ENCODE measurements at places on chromosomes 6 and 20.

DNA sequence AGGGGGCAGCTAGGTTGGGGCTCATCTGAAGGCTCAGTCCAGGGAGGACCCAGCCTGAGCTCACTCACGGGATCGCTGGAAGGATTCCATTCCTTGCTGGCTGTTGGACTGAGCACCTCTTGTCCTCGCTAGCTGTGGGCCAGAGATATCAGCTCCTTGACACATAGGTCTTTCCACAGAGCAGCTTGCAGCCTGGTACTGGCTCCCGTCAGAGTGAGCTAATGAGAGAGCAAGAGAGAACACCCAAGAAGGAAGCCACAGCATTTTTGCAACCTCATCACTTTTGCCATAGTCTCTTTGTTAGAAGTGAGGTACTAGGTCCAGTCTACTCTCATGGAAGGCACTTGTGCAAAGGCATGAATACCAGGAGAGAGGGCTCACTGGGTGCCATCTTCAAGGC, 179.9 kb downstream of the CDC5L start:
- DNase-seq: peak; percentile 68

GRCh38 chr6:39979461-39980328, 45.4 kb upstream of the MOCS1 start:
- DNase-seq: no peak

GRCh38 chr6:145257704-145258103, 477.6 kb downstream of the EPM2A start:
- DNase-seq: no peak

GRCh38 chr6:153038378-153039057, 36.0 kb upstream of the MTRF1L start:
- DNase-seq: no peak

GRCh38 chr20:60512443-60512842, 554.2 kb downstream of the CDH26 start:
- DNase-seq: no peak

GRCh38 chr20:45044084-45044573, 56.8 kb downstream of the KCNS1 start:
- peak; percentile 78 for DNase-seq

GRCh38 chr6:6230286-6230685, 90.2 kb downstream of the F13A1 start:
- no peak for DNase-seq

- no peak for DNase-seq
These were observed 1.3 kb upstream of the TAPBP start for GRCh38 chr6:33314943-33315792.

DNA sequence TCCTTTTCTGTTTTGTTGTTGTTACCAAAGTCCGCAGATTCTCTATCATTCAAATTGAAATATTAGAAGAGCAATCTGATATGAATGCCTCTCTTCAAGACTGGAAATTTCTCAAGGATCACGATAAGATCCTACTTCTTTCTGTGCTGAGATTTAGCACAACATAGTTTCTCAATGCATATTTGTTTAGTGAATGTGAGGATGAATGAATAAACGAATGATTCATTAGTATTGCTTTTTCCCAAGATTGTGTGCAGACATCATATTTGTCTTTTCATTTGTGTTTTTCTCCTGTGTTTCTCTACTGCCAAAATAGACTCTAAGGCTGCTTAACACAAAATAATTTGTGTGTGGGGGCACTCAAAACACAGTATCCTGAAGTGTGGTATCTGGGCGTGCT, 862.7 kb upstream of the MAP3K7 start:
- DNase-seq: no peak

DNA sequence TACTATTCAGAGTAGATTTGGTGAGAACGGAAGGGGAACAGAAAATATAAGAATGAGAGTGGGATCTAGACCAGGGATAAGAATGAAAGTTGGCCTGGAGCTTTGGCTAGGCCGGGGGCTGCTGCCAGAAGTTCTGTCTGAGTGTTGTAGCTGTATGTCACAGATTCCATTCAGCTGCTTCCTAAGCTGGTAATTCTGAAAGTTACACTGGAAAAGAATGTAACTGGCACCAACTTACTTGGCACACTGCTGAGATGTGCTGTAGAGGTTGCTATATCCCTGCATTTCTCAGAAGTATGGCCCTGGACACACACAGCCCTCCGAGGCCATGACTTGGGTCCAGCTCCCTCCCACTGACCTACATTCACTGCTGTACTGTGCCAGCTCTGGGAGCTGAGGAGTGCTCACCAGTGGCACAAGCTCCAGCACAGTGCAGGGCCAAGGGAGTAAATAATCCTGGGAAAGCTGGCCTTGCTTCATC, 25.8 kb upstream of the TMEM217 start:
- DNase-seq: no peak

- no peak for DNase-seq
These were observed 126.3 kb downstream of the PRND start for GRCh38 chr20:4848041-4848440.

DNA sequence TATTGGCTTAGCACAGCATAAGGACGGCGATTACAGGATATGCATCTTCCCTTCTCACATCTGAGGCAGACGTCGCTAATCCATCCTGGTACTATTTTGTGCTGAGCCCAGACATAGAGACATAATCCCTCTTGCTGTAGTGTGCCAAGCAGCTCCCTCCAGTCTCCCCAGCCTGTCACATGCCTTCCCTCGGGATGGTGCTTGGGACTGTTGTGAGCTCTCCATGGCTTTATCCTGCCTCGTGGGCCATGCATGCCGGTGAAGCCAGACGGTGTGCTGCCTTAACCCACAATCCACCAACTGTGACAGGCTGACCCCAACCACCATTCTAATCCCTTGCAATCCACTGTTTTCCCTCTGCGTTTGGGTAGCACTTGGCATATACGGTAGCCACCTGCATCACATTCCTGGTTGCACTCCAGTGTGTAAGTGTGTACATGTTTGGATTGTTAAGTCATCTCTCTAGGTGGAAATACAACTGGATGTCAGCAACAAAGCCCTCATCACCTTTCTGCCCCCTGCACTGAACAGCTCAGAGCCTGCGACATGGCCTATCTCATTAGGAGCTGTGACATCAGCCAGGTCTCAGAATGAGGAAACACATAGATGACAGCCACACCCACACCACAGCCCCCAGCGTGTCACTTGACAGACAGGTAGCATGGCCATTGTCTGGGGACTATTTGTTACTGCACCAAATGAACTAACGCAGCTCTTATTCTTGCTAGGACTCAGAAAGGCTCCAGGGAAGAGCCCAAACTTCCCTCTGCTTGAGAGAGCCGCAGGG, 374.8 kb upstream of the CDH4 start:
- DNase-seq: no peak

DNA sequence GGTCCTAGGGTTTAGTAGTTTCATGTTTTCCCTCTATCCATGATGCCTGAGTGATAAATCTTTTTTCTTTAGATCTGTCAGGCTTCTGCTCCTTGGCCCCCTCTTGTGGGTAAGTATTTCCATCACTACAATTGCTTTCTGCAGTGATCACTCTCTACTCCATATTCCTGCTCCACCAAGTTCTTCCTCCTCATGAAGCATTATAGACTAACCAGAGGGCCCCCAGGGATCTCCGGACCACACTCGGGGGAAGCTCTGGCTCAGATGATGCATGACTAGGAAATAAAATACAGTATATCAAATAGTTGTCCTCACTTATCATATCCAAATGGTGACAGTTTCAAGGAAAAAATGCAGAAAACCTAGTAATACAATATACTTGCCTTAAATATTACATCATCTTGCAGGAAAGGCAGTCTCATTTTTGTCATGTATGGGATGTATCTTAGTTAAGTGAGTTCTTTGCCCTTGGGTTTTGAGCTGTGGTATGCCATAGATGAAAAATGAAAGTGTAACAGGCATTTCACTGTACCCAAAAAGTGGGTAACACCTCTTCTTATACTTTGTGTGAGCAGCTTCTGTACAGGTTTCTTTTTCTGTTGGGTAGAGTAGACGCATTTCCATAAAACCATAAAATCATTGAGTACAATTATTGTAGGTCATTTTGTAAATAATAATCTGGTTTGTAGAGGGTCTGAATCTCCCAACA, 200.9 kb upstream of the EYA4 start:
- no peak for DNase-seq

GRCh38 chr20:48126227-48126740, 341.0 kb upstream of the SULF2 start:
- no peak for DNase-seq

DNA sequence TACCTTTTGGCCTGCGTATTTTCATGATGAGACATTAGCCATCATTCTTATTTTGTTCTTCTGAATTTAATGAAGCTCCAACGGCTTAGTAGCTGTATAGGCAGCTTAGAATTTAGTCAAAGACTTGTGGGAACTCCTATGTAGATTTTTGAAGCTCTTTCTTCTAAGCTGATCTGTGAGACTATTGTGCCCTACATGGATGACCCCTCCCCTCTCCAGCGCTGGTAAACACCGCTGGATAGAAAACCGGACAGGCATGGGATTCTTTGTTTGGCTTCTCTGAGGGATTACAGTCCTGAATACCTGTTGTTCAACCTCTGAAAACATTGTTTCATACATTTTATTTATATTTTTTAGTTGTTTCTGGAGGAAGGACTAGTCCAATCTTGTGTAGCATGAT, 1353.4 kb downstream of the GRIK2 start:
- no peak for DNase-seq

DNA sequence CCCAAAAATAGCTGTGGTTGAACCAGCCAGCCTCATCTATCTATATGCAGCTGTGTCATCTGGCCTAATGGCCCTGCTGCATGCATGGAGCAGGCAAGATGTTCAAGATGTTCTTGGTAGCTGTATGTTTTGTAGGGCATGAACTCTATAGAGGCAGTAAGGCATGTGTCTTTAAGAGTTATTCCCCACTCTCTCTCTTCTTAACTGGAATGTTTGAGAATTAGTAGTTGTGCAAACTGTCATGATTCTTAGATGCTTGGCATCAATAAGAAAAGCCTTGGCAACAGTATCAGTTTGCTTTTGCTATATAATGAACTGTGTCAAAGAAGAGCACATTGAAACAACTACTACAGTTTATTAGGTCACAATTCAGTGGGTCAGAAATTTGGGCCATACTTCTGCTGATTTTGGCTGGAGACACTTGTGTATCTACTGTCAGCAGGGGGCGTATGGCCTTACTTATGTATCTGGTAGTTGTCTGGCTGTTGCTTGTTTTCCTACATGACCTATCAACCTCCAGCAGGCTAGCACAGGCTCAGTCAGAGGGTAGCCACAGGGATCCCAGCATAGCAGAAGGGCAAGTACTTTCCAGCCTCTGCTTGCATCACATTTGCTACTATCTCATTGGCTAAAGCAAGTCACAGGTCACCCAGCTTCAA, 56.1 kb upstream of the LAMP5 start:
- DNase-seq: peak; percentile 78

- no peak for DNase-seq
These were observed 1.5 kb upstream of the COL9A3 start for GRCh38 chr20:62815066-62815991.

GRCh38 chr6:161647234-161647633, 373.4 kb upstream of the AGPAT4 start:
- DNase-seq: no peak

DNA sequence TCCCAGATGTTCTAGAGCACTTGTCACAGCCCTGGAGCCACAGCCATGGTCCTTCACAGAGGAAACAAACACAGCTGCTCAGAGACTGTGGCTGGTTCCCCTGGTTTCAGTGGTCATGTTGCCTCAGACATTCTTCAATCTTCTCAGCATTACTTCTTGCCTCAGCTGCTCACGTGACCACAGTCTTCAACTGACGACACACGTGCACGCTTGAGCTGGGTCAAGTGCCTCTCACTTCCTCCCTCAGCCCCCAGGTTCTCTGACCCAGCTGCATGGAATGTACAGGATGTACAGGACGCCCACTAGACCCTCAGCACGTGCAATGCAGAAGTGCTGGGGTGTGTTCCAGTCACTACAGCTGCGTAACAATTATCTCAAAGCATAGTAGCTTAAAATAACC, 159.8 kb upstream of the GGTLC1 start:
- peak; percentile 87 for DNase-seq

- no peak for DNase-seq
These were observed 37.9 kb upstream of the RNF217 start for GRCh38 chr6:124924333-124924759.

DNA sequence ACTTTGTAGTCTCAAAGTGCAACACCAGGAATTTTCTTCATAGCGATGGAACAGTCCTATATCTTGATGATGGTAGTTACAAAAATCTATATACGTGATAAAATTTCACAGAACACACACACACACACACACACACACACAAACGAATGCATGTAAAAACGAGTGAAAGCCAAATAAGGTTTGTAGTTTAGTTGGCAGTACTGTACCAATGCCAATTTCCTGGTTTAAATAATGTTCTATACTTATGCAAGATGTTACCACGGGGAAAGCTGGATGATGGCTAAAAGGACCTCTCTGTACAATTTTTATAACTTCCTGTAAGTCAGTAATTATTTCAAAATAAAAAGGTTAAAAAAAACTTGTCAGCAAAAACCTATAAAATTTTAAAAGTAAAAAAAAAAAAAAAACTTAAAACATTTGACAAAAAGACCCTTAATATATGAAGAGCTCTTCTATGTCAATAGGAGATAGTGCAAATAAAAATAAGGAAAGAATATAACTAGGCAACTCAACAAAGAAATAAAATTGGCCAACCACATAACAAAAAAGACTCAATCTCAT, 37.6 kb downstream of the PDSS2 start:
- DNase-seq: no peak

DNA sequence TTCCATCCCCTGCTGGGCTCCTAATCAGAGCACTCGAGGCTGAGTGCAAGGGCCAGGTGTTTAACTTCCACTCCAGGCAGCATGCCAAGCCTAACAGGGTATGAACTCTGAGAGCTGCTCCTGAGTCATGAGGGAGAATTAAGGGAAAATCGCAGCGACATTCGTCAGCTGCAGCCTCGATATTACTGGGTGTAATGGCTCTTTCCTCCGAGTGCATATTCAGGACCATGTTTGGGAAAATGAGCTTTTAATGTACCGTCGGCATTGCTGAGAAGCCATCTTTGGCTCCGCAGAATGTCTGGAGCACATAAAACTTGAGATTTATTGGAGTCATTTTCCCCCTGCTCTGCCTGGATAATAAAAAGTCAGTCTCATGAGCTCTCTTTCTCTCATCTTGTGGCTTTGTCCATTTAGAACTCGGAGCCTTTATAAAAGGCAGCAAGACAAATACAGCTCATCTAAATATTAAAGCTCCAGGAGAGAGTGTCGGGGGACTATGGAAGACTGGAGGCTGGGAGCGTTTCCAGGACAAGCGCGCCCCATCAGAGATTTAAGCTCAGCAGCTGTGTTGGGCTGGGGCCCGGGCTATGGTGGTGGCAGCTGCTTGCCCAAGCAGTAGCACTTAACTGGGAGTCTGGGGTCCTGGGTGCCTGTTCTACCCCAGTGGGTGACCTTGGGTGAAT, 103.7 kb downstream of the TOX2 start:
- no peak for DNase-seq

GRCh38 chr6:69696273-69696672, 100.5 kb downstream of the LMBRD1 start:
- no peak for DNase-seq

DNA sequence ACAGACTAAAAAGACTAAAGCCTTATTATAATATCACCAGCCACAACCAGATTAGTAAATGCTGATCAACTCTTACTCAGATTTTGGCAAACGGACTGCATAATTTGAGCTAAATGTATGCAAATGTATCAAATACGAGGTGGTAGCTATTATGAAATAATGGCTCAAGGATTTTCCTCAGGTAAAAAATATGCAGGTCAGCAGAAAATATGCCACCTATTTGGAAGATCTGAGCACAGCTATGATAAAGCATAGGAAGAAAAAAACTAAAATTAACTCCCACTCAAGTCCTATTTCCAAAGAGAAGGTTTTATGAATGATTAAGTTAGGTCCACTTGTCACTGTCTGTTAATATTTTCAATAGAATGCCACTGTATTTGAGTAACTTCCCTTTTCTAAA, 22.4 kb downstream of the SYCP2 start:
- no peak for DNase-seq

- DNase-seq: peak; percentile 79
These were observed 2.3 kb downstream of the RAMACL start for GRCh38 chr6:166584155-166584554.

Measured in suppressor macrophage (primary cell).